ENCODE measurements at places on chromosomes 1 and 21. TPM values are rescaled to one million over a fixed set of nuclear protein-coding genes. Genes with fewer than 3 reads are reported as not detected.

Gene MAN1A2
- 31.3 TPM for total RNA-seq

Gene GBP4
- total RNA-seq, result 2.4 TPM

Gene SH3BGR
- 0.22 TPM for total RNA-seq

Gene KCNA2
- not detected for total RNA-seq

Gene MANEAL
- total RNA-seq, result 1.6 TPM

Gene LAMC1
- total RNA-seq, result 240 TPM

Gene RGSL1
- not detected for total RNA-seq

Gene LRRC39
- total RNA-seq, result 0.20 TPM

Gene LRRC42
- 22.0 TPM for total RNA-seq

Gene GPR25
- not detected for total RNA-seq

Gene RAB7B
- total RNA-seq, result not detected

Gene IVL
- not detected for total RNA-seq

Gene KPRP
- not detected for total RNA-seq

Gene ELF3
- not detected for total RNA-seq

Gene VWA5B1
- total RNA-seq, result not detected

Gene CD1E
- total RNA-seq, result not detected

Gene RCSD1
- total RNA-seq, result 99.8 TPM

Gene SPATA21
- not detected for total RNA-seq

Gene MCOLN3
- not detected for total RNA-seq

Gene MARK1
- 0.65 TPM for total RNA-seq

Gene CLCNKB
- total RNA-seq, result not detected

Gene TIAM1
- total RNA-seq, result 0.22 TPM

Gene OR2G6
- not detected for total RNA-seq

Gene TAL1
- 58.1 TPM for total RNA-seq
